Caki2 (cell line): ENCODE measurements at places on chromosomes 4 and X.

- DNase-seq, result peak; percentile 25
These were observed 9.2 kb upstream of the MAML3 start for GRCh38 chr4:140163029-140163810.

DNA sequence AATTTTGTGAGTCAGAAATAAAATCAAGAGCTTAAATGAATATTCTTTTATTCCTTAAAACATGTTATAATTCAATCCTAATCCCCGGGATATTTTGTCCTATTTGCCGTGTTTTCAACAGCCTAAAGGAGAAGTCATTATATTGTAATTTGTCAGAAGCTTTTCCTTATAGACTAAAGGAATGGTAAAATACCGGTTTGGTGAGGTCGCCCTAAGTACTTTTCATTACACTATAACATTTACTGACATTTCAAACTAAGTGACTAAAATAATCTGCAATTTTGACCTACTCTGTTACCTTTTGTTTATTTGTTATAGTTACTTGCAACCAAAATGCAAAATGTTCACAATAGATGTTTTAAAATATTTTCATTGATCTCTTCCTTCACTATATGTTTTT is 8.8 kb downstream of the DCLK2 start:
- DNase-seq, result no peak

- DNase-seq, result no peak
These were observed 148.8 kb downstream of the HS6ST2 start for GRCh38 chrX:132809581-132809980.

DNA sequence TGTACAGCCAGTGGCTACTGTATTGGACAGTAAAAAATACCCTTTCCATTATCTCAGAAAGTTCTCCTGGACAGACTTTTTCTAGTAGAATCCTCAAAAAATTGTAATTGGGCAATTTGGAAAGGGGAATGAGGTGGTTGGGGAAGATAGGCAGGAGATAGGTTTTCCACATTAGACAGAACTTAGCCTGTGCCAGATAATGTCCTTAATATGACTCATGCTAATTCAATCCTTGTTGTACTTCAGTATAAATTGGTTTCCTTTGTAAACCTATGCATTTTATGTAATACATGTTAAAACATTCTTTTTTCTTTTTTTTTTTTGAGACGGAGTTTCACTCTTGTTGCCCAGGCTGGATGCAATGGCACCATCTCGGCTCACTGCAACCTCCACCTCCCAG is 8.9 kb downstream of the EIF4E start:
- peak; percentile 18 for DNase-seq

DNA sequence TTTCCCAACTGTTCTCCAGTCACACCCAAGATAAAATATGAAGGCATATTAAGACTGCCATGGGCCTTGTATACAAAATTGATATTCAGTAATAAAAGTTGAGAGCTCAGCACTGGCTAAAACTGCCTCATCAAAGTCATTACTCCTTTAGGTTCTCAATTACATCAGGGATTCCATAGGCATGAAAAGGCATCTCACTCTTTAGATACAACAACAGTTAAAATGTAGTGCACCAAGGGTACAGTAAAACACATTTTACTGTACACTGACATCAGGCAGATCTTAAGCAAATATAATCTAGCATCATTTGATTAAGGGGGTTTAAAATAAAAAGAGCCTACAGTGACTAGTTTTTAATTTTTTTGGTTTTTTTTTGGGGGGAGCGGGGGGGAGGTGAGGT is 107.7 kb downstream of the PPP3CA start:
- DNase-seq, result no peak

DNA sequence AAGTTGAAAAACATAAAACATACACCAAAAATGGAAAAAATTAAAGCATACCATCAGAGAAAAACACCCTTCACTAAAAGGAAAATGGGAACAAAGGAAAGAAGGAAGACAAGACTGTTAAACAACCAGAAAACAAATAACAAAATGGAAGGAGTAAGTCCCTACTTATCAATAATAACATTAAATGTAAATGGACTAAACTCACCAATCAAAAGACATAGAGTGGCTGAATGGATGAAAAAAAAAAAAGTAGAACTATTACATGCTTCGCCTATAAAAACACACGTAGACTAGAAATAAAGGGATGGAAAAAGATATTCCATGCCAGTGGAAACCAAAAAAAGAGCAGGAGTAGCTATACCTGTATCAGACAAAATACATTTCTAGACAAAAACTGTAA is 19.4 kb upstream of the TMSB15A start:
- no peak for DNase-seq

GRCh38 chr4:148436512-148436911 is 5.7 kb downstream of the NR3C2 start:
- DNase-seq, result no peak

DNA sequence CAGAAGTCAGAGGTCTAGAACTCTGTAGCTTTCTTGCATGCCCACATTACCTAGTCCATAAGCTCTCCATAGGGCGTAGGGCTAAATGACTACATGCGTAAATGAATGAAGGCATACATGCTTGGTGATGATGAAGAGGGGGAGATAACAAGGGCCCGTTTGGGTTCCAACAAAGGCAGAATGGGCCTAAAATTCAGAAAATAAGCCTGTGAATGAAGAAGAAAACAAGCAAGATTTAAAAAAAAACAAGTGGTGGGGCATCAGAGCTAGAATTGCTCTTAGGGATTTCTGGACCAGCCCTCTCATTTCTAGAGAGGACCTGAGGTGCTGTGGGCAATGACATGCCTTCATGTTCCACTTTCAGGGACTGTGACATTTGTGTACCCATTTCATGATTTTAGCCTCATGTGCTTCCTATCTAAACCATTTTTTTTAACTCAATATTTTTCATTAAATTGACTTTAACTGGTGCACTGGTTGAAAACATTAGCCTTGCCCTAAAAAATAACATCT is 12.1 kb downstream of the GPRIN3 start:
- no peak for DNase-seq

DNA sequence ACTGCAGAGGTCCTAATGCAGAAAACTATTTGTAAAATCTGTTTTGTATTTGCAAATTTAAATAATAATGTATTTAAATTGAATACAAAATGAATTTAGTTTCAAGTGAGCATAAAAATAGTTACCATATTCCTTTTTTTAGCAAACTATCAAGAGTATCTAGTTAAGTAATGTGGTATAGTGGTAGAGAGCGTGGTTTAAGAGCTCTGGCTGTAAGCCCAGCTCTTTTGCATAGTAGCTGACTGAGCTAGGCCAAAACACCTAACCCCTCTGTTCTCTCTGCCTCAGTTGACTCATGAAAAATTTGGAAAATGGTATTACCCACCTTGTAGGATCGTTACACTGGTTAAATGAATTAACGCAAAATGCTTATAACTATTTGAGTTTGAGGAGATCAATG is 18.1 kb upstream of the ADAD1 start:
- no peak for DNase-seq

- DNase-seq, result no peak
These were observed 660.6 kb upstream of the TENM3 start for GRCh38 chr4:181582595-181582994.

GRCh38 chrX:131235768-131236545 is 53.1 kb downstream of the IGSF1 start:
- no peak for DNase-seq

- no peak for DNase-seq
These were observed 261.5 kb upstream of the ADGRL3 start for GRCh38 chr4:60938621-60939020.

GRCh38 chrX:28223991-28224390 is 242.7 kb upstream of the DCAF8L1 start:
- no peak for DNase-seq
